ENCODE measurements at places on chromosomes 16 and 17. TPM values are rescaled to one million over a fixed set of nuclear protein-coding genes. Genes with fewer than 3 reads are reported as not detected.

OR4D1 gene
- total RNA-seq, result not detected

GRCh38 chr16:26365161-26365940 is 673.6 kb downstream of the HS3ST4 start:
- DNase-seq, result no peak

GRCh38 chr17:57391857-57392471 is 135.6 kb downstream of the MSI2 start:
- DNase-seq, result no peak

- DNase-seq, result no peak
These were observed 79.9 kb downstream of the TMC6 start for GRCh38 chr17:78048346-78049292.

DNA sequence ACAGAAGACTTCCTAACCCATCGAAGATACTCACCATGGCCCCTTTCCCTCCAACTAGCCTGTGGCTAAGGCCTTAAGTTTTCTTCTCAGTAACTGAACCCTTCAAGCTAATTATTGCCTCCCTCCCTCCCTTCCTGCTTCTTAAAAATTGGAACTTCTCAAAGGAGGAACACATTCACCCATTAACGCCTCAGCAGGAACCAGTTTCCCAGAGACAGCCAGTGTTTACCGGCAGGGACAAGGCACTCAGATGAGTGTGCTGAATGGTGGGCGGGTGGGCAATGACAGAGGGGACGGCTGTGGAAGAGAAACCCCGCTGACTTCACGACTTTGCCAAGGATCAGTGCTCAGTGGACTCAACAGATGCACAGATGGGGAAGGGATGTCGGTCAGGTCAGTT is 20.3 kb downstream of the PITPNA start:
- no peak for DNase-seq

- DNase-seq, result no peak
These were observed 77.8 kb downstream of the WWP2 start for GRCh38 chr16:69839798-69840409.

GRCh38 chr17:15157051-15157450 is 108.1 kb downstream of the PMP22 start:
- no peak for DNase-seq

DNA sequence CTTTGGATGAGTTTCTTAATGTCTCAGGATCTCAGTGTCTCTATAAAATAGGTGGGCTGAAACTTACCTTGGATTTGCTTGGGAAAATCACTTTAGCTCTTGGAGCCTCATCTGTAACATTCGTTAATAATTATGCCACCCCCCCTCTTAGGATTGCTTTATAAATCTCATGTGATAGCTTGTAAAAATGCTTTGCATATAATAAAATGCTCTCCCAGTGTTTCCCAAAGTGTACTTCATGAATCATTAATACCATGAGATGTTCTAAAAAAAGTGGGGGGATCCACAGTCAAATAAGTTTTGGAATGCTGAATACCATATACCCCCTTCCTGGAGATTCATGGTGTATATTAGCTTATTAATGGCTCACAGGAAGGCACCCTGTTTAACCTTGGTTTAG is 5.2 kb downstream of the KRT39 start:
- DNase-seq, result no peak

GRCh38 chr17:9839433-9839832 is 13.7 kb downstream of the GLP2R start:
- DNase-seq, result no peak

GNPTG gene
- 38.3 TPM for total RNA-seq

DNA sequence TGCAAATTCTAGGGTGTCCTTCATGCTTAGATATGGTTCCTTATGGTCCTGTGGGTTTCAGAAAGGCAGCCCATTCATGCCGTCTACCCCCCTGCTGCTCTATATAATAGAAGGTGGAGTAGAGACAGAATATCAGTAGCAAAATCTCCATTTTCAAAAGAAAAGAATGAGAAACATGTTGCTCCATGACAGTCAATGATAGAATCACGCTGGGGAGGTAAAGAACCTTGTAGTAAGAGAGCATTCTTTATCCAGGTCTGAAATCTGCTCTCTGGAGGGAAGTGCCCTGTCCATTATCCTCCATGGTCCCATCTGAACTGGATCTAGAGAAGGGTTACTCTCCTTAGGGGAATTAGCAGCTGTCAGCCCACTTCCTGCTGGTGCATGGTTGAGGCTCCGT is 272.8 kb downstream of the WWOX start:
- no peak for DNase-seq

- peak; percentile 52 for DNase-seq
These were observed 44.3 kb downstream of the SOCS3 start for GRCh38 chr17:78315355-78316114.

DNA sequence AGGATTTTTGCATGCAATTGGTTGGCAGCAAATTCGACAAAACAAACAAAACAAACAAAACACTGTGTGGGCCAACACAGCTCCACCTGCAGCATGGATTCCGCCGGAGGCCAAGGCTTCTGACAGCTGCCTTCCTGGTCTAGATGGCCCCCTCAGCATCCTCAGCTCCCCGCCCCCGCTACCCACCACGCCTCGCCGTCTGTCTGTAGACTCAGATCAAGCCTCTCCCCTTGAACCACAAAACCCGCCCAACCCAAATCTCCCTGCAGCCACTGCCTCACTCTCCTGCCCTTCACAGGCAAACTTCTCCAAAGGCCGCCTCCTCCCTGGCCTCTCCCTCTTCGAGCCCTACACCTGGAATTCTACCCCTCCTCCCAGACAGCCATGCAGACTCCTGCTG is 57.9 kb downstream of the RTN4RL1 start:
- DNase-seq, result no peak

Data from epithelial cell of proximal tubule (primary cell).